ENCODE measurements at places on chromosomes 6 and 20.

DNA sequence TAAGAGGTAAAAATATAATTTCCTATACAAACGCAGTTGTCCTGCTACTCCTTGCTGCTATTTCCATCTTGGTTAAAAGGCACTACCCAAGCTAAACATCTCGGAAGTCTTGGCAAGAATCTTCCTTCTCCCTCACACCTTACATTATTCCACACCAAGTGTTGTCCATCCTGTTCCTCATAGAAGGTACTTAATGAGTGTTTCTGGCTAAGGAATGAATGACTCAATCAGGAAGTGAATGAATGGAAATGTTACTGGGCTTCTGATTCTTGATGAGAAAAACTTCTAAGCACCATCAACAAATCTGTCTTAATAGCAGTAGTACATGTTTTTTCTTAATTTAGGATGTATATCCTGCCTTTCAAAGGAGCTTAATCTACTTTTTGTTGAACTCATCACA, 40.6 kb upstream of the RSPO3 start:
- DNase-seq = no peak

- no peak for DNase-seq
Observed at GRCh38 chr20:52896348-52896747, 75.8 kb upstream of the TSHZ2 start.

GRCh38 chr6:145451029-145451428, 284.3 kb downstream of the EPM2A start:
- DNase-seq = no peak

GRCh38 chr20:10953437-10953836, 279.6 kb upstream of the JAG1 start:
- DNase-seq = no peak

GRCh38 chr6:161254464-161255253, 19.2 kb downstream of the AGPAT4 start:
- no peak for DNase-seq

DNA sequence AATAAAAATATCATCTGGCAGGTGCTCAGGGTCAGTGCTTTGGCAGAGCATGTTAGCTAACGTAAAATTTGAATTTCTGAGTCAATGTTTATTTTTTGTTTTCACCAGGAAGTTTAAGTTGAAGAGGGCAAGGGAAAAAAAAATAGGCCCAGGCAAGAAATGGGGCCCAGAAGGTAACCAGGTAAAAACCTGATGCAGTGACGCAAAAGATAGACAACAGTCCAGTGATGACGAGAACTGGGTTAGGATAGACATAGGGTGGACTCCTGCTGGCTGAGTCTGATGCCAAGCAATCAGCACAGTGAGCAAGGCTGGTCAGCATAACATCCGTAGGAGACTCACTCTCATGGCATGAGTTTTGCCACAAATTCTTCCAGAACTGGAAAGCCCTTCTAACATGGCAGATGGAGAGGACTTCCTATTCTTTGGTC, 42.2 kb downstream of the ZHX3 start:
- DNase-seq = no peak

DNA sequence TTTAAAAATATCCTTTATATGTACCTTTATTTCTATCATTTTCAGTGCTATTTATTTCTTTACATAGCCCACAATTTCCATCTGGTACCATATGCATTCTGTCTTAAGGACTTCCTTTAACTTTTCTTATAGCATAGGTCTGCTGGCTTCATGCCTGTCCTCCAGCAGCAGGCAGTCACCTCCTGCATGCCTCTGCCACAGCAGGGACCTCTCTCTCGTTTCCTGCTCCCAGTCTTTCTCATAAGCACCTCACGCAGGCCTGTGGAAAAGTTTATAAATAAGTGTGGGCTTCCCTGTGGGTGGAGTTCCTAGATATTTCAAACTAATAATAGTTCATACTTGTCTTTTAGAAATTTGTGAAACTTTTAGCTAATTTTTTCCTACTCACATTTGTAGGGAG, 133.9 kb downstream of the KCNQ5 start:
- DNase-seq = no peak

- no peak for DNase-seq
Observed at GRCh38 chr6:89200706-89201215, 16.4 kb downstream of the GABRR1 start.

- DNase-seq = no peak
Observed at GRCh38 chr6:70413992-70414494, 735 bp downstream of the FAM135A start.

GRCh38 chr20:59566631-59567524, 37.5 kb upstream of the PHACTR3 start:
- no peak for DNase-seq

DNA sequence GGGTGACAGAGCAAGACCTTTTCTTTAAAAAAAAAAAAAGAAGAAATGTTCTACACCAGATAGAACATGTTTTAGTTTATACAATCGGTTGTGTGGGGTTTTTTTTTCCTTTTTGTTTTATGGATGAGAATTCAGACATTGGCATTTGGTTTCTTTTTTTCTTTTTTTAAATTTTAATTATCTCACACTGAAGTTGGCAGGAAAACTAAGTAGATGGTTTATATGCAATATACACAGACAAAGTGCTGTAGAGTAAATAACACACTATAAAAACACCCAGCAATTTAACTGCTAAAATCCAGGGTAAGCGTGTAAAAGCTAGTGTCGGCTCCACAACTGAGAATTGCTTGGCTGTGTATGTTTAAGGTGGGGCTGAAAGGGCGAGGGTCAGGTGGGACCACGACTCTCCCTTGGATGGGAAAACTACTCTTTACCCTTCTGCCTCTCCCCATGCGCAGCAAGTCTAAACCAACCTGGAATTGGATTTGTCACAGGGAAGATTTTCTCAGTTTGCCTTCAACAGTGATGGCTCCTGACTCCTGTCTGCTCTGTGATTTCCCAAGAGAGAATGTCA, 147.1 kb upstream of the MARCKS start:
- no peak for DNase-seq

DNA sequence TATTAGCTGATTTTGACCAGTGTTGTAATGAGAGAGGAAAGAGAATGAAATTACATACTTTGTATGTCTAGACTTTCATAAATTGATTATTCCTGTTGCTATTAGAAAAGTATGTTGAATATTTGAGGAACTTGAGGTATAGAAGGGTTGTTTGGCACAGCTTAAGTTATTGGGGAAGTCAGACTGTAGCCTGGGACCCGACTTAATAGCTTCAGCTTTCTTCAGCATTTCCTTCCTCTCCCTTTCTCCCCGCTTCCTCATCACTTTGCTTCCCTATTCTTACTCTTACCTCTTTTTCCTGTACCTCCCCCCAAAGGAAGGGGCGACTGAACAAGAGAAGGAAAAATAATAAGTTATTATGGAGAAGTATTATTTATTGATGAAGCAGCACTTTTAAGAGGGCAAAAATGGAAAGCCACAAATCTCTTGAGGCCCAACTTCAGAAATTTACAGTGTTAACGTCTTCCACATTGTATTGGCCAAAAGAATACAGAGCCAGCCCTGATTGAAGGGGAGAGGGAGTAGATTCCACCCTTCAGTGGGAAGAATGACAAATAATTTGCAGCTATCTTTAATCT, 7.4 kb downstream of the SENP6 start:
- DNase-seq = no peak

GRCh38 chr6:2563635-2564034, 187.1 kb downstream of the MYLK4 start:
- DNase-seq = no peak

- DNase-seq = no peak
Observed at GRCh38 chr6:40520084-40520483, 67.1 kb downstream of the LRFN2 start.

- DNase-seq = no peak
Observed at GRCh38 chr6:136440203-136440602, 110.0 kb downstream of the MAP7 start.

DNA sequence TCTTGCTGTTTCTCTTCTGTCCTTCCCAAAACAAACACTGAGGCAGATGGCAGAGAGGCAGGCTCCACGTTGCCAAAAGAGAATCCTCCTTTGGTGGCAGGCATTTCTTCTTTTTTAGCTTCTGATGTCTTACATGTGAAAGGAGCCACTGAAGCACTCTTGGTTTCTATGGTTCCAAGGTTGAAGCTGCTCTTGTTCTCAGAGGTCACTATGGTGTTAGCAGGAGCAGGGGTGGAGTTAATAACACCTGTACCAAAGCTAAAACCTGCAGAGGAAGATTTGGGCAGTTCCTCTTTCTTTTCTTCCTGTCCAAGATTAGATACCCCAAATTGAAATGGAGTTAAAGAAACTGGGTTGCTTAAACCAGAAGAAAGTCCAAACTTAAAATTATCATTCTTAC, 28.8 kb downstream of the FAM8A1 start:
- no peak for DNase-seq

Data from stimulated activated CD8-positive, alpha-beta memory T cell treated with anti-CD3 and anti-CD28 coated beads, Interleukin-15, amount 100 ng/mL, for 48 hours (primary cell).